HFFc6 (cell line): ENCODE measurements at places on chromosomes 6 and 20. TPM values are rescaled to one million over a fixed set of nuclear protein-coding genes. Genes with fewer than 3 reads are reported as not detected.
A peak's percentile ranks its signal among the peaks of the same experiment; 100 is the strongest.

DNA sequence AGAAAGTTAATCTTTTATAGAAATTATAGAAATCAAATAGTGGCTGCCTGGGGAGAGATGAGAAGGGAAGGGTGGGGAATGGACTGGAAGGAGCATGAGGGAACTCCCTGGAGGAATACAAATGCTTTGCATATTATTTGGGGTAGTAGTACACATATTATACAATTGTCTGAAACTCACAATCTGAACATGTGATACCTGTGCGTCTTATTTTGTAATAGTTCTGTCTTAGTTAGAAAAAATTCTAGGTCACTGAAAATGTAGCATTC lies 30.7 kb upstream of the SPTLC3 start:
- DNase-seq: no peak

- DNase-seq: peak; percentile 2
Observed at GRCh38 chr6:107185391-107185970, 70.2 kb upstream of the BEND3 start.

DNA sequence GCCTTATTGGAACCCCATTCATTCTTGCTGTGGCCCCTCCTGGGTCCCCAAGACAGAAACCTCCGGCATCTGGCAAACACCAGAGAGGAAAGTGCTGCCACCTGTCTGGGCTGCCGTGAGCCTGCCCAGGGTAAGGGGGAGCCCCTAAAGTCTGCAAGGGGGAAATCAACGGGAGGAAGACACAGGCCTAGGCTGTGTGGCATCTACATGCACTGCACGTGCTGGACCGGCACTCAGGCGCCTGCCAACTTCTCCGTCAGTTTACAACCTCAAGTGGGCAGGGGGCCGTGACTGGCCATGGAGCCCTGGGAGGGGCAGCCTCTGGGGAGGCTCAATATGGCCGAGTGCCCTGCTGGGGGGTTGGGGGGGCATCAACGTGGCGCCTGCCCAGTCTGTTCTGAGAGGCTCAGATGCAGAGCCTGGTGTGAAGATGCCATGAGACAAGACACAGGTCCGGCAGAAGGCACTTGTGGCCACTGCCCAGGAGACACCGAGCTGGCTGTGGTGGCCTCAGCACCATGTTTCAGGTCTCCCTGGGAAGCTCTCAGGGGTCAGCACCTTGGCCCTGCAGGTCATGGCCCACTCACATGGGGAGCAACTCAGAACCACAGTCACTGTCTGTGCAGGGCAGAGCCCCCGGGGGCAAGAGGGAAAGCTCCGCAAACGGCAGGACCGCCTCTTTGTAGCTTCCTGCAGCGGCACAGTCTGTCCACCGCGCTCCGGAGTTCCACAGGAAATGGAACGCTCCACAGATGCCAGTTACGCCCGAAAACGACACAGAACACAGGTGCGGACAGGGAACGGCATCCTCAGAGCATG lies 8.4 kb downstream of the UCKL1 start:
- DNase-seq: no peak

Gene GABRR1
- total RNA-seq: not detected in 3 replicates

DNA sequence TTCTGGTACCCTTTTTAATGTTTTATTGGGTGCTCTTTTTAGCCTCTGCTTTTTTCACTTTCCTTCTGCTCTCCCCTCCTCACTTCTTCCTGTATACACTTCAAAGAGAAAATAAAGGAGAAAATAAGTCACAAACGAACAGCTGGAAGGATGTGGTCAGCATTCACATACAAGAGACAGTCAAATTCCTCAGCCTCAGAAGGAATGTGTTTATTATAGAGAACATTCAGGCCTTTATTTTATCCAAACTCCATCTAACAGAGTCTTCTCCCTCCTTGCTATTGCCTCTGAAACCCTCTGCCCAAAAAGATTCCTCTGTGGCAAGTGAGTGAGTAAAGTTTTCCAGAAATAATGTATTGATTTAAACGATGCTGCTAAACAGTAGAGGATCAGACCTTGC lies 490.4 kb downstream of the FRK start:
- DNase-seq: no peak

DNA sequence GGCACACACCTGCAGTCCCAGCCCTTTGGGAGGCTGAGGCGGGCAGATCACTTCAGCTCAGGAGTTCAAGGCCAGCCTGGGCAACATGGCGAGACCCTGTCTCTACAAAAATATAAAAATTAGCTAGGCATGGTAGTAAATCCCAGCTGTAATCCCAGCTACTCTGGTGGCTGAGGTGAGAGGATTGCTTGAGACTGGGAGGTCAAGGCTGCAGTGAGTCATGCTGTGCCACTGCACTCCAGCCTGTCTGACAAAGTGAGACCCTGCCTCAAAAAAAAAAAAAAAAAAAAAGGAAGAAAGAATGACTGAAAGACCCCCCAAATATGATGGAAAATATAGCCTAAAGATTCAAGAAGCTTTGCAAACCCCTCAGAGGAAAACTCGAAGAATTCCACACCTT lies 26.8 kb downstream of the METTL24 start:
- DNase-seq: no peak

DNA sequence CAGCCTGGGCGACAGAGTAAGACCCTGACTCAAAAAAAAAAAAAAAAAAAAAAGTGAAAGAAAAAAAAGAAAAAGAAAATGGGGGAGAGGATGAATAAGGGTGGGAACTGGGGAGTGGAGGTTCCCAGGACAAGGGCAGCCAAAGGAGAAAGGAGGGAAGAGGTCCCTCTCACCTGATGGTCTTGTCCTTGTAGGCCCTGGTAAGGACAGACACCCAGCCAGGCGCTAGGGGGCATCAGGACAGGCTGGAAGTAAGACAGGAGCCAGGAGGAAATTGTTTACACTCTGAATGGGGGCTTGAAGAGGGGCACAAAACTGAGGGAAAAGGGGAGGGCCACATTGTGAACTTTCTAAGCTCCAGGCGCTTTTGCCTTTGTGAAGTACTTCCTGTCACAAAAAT lies 2.3 kb upstream of the ALDH5A1 start:
- peak; percentile 5 for DNase-seq

- no peak for DNase-seq
Observed at GRCh38 chr6:68328156-68328555, 306.9 kb upstream of the ADGRB3 start.

GRCh38 chr20:53321596-53321995 lies 272.0 kb downstream of the ZNF217 start:
- DNase-seq: no peak

Gene NTSR1
- total RNA-seq: 3.0 and 6.0 TPM in 2 replicates

Gene XKR7
- not detected in 2 replicates for total RNA-seq

DNA sequence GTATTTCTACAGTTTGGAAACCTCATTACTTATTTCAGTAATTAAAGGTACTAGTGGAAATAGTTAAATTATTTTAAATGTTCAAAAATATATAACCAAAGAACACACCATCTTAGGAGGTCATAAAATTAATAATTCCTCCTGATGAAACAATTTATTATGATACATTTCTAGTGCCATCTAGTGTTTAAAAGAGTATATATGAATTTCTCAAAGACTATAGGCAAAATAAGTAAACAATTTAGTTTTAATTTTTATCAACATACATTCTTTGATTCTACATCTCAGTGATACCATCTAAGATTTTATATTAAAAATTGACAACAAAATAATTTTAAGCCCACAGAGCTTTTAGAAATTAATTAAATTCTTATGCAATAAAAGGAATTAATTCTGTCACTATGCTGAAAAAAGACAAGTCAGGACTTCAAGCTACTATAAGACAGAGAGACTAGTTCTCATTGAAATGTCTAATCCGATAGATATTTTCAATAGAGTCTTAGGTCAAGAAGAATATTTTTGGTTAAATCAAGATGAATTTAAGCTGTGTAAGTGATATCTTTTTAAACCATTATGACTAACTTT lies 107.8 kb upstream of the RNF217 start:
- no peak for DNase-seq

GRCh38 chr20:18005990-18006364 lies 37.2 kb downstream of the MGME1 start:
- no peak for DNase-seq

Gene ZC2HC1B
- total RNA-seq: not detected in 2 replicates

DNA sequence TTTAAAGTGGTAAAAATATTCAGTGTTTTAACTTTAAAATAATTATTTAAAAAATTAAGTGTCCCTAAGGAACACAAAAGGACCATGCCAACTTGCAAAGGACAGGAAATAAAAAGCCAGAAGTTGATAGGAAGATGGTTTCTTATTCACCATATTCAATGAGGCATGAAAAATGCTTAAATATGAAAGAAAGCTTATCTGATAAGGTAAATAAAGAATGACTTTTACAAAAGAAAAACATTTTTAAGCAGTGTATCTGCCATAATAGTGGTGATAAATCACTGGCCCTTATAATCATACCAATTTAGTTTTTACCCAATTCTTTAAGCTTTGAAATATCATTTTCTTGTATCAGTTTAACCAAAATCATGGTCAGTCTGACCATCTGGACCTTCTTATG lies 33.5 kb upstream of the POPDC3 start:
- no peak for DNase-seq

- DNase-seq: no peak
Observed at GRCh38 chr6:124873066-124873410, 89.2 kb upstream of the RNF217 start.

Gene MAFB
- total RNA-seq: not detected in 3 replicates

GRCh38 chr6:129902681-129903080 lies 41.6 kb upstream of the TMEM244 start:
- DNase-seq: no peak

DNA sequence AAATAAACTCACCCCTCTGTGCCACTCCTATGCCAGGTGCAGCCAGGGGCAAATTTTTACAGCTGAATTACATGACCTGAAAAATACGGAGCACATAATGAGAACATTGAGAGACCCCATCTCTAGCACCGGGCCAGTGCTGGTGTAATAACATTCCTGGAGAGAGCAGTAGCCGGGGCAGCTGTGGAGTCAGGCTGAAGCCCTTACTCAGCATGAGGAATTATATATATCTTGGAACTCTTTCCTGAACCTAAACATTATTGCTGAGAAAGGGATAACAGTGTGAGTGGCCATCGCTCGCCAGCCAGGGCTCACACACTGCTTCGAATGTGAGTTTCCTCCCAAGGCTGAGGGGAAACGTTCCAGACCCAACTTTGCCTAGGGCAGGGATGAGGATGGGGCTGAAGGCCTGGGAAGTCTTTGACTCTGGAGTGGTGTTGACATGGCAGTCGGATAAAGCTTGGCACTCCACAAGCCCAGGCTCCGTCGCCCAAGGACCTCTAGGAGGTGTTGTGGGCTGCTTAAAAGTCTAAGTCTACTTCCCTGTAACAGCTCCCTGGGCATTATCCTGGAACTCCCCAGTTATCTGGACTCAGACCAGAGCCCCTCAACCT lies 269.8 kb downstream of the CDC5L start:
- no peak for DNase-seq

GRCh38 chr6:156780962-156781853 lies 4.0 kb downstream of the ARID1B start:
- no peak for DNase-seq

DNA sequence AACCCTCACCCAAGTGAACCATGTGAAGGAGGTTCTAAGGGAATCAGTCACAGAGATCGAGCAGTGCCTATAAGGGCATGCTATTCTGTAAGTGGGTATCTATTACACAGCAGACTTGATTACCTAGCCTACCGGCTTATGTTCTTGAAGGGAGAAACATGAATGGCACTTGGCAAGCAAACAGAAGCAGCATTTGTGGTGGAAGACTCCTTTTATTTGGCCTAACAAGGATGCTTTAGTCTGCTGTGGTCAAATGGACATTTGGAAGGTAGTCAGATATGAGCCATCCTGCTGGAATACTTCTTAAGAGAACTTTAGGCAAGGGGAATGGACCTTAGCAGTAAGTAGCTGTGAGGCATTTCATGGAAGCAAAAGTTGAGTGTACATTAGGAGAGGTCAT lies 126.3 kb downstream of the COL12A1 start:
- no peak for DNase-seq

Gene HTR1E
- not detected in 3 replicates for total RNA-seq

Gene PRDM1
- total RNA-seq: 8.6 to 10.8 TPM (median 9.6 TPM) in 3 replicates

GRCh38 chr6:9272671-9273070 lies 837.3 kb upstream of the SLC35B3 start:
- no peak for DNase-seq

GRCh38 chr6:12383448-12383847 lies 93.3 kb downstream of the EDN1 start:
- DNase-seq: no peak

Gene DPPA5
- total RNA-seq: not detected in 3 replicates

DNA sequence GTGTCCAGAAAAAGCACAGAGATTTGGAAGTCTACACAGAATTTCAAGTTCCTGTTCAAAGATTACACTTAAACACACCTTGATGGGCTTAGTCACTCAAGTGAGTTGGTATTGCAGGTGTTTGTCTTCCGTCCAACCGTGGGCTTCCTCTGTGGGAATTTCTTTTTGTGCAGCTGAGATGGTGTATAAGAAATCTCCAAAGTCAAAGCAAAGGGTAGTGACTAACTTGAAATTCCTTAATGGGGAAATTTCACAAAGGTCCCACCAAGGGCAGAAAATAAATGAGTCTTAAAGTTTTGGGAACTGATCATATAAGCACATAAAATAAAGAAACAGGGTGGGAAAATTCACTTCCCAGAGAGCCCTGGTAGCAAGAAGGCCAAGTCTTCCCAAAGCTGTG lies 102.0 kb upstream of the TNFAIP3 start:
- no peak for DNase-seq

GRCh38 chr6:20978151-20978614 lies 443.9 kb downstream of the CDKAL1 start:
- peak; percentile 44 for DNase-seq

Gene TCF15
- total RNA-seq: not detected in 3 replicates

DNA sequence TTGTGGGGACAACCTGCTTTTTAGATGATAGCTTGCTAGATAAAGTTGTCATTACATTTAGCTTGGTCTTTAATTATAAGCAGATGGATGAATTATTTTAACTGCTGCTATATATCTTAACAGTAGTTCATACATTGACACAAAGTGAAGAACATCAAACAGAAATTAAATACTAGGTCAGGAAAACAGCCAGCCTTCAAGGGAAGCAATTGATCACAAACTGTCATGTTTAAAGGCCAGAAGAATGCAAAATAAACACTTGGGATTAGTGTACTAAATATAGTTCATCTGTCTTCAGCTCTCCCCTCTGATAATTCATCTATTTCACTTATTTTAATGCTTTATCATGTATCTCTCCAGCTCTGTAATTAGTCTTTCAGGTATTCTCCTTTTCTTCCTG lies 225.1 kb upstream of the FERMT1 start:
- DNase-seq: no peak

DNA sequence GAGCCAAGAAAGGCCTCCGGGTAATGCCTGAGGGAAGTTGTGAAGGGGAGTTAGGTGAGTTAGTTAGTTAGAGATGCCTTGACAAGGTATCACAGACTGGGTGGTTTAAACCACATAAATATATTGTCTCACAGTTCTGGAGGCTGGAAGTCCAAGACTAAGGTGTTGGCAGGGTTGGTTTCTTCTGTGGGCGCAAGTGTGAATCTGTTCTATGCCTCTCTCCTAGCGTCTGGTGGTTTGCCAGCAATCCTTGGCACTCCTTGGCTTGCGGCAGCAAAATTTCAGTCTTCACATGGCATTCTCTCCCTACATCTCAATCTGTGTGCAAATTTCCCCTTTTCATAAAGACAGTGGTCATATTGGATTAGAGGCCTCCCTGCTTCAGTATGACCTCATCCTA lies 29.7 kb upstream of the RANBP9 start:
- no peak for DNase-seq

- no peak for DNase-seq
Observed at GRCh38 chr20:11832851-11833250, 84.8 kb upstream of the BTBD3 start.

Gene CBLN4
- not detected in 3 replicates for total RNA-seq
